ENCODE measurements at places on chromosomes 11 and 22. TPM values are rescaled to one million over a fixed set of nuclear protein-coding genes. Genes with fewer than 3 reads are reported as not detected.

GRCh38 chr11:60711276-60711675 is 11.9 kb downstream of the MS4A8 start:
- DNase-seq, result no peak

DNA sequence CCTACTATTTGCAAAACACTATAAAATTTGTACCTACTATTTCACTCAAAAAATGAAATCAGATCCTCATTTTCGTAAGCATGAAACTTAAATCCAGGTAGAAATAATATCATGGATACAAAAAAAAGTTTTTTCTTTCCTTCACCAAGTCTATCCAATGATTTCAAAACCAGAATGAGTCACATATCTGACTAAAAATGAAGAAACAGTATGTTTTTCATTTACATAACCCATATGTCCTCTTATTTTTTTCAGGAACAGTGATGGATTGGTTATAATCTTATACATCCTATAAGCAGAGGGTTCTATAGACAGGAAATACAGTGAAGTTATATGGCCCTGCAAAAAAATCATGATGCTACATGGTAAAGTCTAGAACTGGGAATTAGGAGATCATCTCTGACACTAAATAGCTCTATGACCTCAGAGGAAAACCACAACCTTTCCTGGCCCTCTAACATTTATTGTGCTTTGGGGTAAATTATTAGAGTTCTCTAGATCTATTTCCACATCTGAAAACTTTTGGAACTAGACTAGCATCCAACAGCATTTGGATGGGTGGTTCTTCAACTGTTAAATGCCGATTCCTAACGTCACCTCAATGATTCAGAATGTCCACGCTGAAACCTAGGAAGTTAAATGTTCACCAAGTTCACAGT is 10.9 kb downstream of the MTMR2 start:
- no peak for DNase-seq

DNA sequence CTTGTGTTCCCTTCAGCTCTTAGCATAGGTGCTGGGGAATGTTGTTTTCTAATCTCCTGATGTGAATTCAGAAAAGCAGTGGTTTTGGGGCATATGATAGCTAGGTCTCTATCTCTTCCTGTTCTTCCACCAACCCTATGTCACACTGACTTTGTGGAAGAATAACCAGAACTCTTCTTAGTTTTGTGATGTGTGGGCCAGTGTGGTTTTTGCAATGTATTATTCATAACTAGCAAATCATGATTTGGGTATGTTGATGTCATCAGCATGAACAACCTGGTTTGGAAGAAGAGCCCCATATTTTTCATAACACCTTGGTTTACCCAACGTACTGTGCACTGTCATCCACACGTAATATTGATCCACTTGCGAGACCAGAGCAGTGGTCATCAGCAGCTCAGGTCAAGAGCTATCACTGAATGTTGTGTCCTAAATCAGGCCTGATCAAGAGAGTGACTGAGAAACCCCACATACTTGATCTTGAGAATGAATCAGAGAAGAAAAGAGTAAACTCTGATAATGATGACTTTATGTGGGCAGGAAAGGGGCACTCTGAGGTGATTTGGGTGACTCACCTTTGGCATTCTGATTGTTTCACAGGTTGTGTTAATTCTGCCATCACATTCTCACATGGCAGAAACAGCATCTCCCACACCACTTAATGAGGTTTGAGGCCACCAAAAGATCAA is 19.4 kb upstream of the MS4A6E start:
- DNase-seq, result no peak

- no peak for DNase-seq
Observed at GRCh38 chr11:25453471-25453870, 878.5 kb upstream of the ANO3 start.

DSCAML1 gene
- total RNA-seq, result 3.8 TPM

All from endothelial cell (in vitro differentiated cells).